ENCODE measurements at places on chromosomes 16 and 17. TPM values are rescaled to one million over a fixed set of nuclear protein-coding genes. Genes with fewer than 3 reads are reported as not detected.

ERBB2 gene
- 4.3 TPM for total RNA-seq

ATP1B2 gene
- not detected for total RNA-seq

- H3K4me1 ChIP-seq = peaks cover 8% of the 10 kb centered on the region
- H3K27me3 ChIP-seq = no peaks in the 10 kb centered on the region
- peak overlapping the region; percentile 66 for H3K27ac ChIP-seq
- H3K4me3 ChIP-seq = no peak overlapping the region
These were observed 153.2 kb upstream of the CHMP6 start for GRCh38 chr17:80838311-80839025.

DNA sequence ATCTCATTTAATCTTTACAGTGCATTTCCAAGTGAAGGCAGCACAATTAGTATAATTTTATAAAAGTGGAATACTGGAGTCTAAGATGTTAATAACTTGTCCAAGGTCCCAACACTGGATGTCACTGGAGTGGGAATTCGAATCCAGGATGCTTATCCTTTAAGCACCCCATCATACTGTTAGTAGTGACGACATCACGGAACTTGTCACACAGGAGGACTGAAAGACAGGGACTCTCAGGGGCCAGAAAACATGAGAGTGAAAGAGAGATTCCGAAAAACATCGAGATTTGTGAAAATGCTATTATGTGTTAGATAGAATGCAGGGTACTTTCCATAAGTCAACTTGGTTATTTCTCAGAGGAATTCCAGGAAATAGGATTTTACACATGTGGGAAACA is 374.0 kb downstream of the GRIN2A start:
- no peak overlapping the region for H3K27ac ChIP-seq
- no peaks in the 10 kb centered on the region for H3K36me3 ChIP-seq
- H3K27me3 ChIP-seq = no peaks in the 10 kb centered on the region
- H3K4me3 ChIP-seq = no peak overlapping the region
- no peaks in the 10 kb centered on the region for H3K4me1 ChIP-seq
- no peak for DNase-seq

NPIPB13 gene
- 6.8 TPM for total RNA-seq

PLCG2 gene
- 8.1 TPM for total RNA-seq

- no peaks in the 10 kb centered on the region for H3K36me3 ChIP-seq
- no peaks in the 10 kb centered on the region for H3K27me3 ChIP-seq
- no peak overlapping the region for H3K4me3 ChIP-seq
These were observed 4.3 kb upstream of the RANGRF start for GRCh38 chr17:8284126-8284525.

- no peaks in the 10 kb centered on the region for H3K36me3 ChIP-seq
- DNase-seq = peak; percentile 64
- peaks cover 11% of the 10 kb centered on the region for H3K4me1 ChIP-seq
- H3K27ac ChIP-seq = no peak overlapping the region
- no peak overlapping the region for H3K4me3 ChIP-seq
These were observed 1.2 kb downstream of the GPR142 start for GRCh38 chr17:74368341-74369081.

DNA sequence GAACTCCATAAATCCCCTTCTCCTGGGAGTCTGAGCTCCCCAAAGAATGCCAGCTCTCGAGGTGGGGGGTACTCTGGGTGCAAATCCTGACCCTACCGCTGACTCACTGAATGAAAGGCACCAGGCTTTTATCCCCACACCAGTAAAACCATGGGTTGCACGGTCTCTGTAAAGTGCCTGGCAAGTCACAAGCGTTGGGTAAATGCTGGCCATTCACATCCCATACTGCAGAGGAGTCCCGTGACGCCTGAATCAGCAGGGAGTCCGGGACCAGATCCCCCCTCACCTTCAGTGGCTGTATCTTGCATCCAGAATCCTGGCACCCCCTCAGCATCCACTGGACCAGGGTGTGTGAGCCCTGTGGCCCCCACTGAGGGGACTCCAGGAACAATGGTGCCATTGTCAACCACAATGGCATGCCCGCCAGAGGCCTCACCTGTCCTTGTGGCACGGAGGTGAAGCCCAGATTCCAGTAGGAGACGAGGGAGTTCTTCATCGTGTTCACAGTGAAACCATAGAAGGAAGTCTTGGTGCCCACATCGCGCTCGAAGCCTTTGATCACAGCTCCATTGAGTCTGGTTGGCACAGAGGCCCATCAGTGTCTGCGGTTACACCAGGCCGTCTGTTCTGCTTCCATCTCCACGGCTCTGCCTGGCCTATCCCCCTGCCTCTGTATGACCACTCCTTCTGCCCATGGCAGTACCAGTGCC is 13.3 kb downstream of the ST6GALNAC2 start:
- no peak for DNase-seq
- H3K27me3 ChIP-seq = no peaks in the 10 kb centered on the region
- peaks cover 10% of the 10 kb centered on the region for H3K4me1 ChIP-seq
- peaks cover 6% of the 10 kb centered on the region for H3K36me3 ChIP-seq
- H3K27ac ChIP-seq = no peak overlapping the region

PLXDC1 gene
- total RNA-seq = 1.1 TPM

DNA sequence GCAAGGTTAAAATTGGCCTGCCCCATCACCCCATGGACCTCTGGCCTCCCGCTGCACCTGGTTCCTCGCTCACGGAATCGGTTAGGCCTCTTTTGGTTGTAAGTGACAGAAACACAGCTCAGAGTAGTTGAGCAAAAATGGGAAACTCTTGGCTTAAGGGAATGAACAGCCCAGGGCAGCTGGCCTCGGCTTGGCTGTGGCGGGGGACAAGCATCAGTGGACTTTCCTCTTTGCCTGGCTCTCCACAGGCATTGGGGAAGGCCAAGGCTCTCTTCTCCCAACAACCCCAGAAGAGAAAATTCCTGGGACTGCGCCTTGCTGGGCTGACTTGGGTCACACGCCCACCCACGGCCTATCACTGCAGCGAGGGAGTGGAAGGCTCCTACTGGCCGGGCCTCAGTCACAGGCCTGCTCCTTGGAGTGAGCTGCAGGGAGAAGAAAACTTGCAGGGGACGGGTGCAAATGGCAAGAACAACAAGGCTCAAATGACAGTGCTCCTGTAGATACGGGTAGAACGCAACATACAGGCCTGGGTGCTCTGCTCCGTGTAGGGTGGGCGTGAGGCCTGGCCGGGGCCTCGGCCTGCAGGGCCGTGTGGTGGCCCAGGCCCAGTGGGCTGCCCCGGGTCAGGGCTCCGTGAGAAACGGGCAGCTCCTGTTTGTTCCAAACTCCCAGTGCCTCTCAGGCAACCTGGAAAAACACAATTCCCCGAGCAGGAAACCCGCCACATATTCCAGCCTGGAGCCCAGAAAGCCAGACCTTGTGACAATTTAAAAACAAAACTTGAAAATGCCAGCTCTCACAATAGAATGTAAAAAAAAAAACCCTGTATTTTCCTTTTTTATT is 25.0 kb upstream of the ATP2A3 start:
- H3K36me3 ChIP-seq = no peaks in the 10 kb centered on the region
- no peak for DNase-seq
- H3K27me3 ChIP-seq = peaks cover 9% of the 10 kb centered on the region
- no peak overlapping the region for H3K27ac ChIP-seq
- H3K4me1 ChIP-seq = peaks cover 4% of the 10 kb centered on the region
- no peak overlapping the region for H3K4me3 ChIP-seq

- no peaks in the 10 kb centered on the region for H3K27me3 ChIP-seq
- peaks cover 3% of the 10 kb centered on the region for H3K4me1 ChIP-seq
- DNase-seq = no peak
- no peak overlapping the region for H3K4me3 ChIP-seq
These were observed 191.0 kb downstream of the SPECC1 start for GRCh38 chr17:20200016-20200795.

GRCh38 chr16:23464196-23464595 is 11.2 kb upstream of the COG7 start:
- H3K27me3 ChIP-seq = no peaks in the 10 kb centered on the region
- no peak for DNase-seq
- no peak overlapping the region for H3K4me3 ChIP-seq
- no peaks in the 10 kb centered on the region for H3K36me3 ChIP-seq
